Activated naive CD8-positive, alpha-beta T cell treated with anti-CD3 and anti-CD28 coated beads for 36 hours (primary cell): ENCODE measurements at places on chromosomes 3 and 15.

GRCh38 chr3:71599416-71599815, 15.9 kb upstream of the FOXP1 start:
- no peak for DNase-seq
- peaks cover 10% of the 10 kb centered on the region for H3K4me1 ChIP-seq
- peaks cover 20% of the 10 kb centered on the region for H3K36me3 ChIP-seq
- no peak overlapping the region for H3K4me3 ChIP-seq
- H3K27ac ChIP-seq, result no peak overlapping the region

GRCh38 chr3:118544458-118544857, 490.2 kb downstream of the IGSF11 start:
- H3K27ac ChIP-seq, result no peak overlapping the region
- H3K36me3 ChIP-seq, result no peaks in the 10 kb centered on the region
- no peak overlapping the region for H3K4me3 ChIP-seq
- no peaks in the 10 kb centered on the region for H3K27me3 ChIP-seq
- DNase-seq, result no peak
- no peaks in the 10 kb centered on the region for H3K4me1 ChIP-seq

DNA sequence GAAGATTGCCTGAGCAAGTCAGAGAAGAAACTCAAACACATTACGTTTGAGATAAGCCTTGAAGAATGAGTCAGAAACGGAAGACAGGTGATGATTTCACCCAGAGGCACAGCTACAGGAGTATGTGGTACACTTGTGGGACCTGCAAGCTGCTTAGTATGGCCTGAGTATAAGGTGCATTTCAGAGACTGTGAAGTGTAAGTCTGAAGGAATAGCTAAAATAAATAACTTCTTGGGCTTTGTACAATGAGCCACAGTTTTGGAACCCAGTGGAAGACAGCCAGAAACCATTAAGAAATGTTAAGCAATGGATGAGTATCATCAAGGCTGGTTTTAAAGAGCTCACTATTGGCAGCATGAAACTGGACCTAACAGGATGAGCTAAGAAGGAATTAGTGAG, 826.2 kb downstream of the ROBO1 start:
- H3K27ac ChIP-seq, result no peak overlapping the region
- H3K4me1 ChIP-seq, result no peaks in the 10 kb centered on the region
- no peak overlapping the region for H3K4me3 ChIP-seq
- H3K36me3 ChIP-seq, result peaks cover 5% of the 10 kb centered on the region

GRCh38 chr15:37229855-37230619, 129.7 kb upstream of the MEIS2 start:
- DNase-seq, result no peak
- H3K36me3 ChIP-seq, result no peaks in the 10 kb centered on the region
- no peaks in the 10 kb centered on the region for H3K4me1 ChIP-seq

GRCh38 chr15:91068436-91068835, 31.6 kb upstream of the SV2B start:
- peaks cover 17% of the 10 kb centered on the region for H3K27me3 ChIP-seq
- no peak overlapping the region for H3K4me3 ChIP-seq
- no peak overlapping the region for H3K27ac ChIP-seq
- DNase-seq, result no peak

DNA sequence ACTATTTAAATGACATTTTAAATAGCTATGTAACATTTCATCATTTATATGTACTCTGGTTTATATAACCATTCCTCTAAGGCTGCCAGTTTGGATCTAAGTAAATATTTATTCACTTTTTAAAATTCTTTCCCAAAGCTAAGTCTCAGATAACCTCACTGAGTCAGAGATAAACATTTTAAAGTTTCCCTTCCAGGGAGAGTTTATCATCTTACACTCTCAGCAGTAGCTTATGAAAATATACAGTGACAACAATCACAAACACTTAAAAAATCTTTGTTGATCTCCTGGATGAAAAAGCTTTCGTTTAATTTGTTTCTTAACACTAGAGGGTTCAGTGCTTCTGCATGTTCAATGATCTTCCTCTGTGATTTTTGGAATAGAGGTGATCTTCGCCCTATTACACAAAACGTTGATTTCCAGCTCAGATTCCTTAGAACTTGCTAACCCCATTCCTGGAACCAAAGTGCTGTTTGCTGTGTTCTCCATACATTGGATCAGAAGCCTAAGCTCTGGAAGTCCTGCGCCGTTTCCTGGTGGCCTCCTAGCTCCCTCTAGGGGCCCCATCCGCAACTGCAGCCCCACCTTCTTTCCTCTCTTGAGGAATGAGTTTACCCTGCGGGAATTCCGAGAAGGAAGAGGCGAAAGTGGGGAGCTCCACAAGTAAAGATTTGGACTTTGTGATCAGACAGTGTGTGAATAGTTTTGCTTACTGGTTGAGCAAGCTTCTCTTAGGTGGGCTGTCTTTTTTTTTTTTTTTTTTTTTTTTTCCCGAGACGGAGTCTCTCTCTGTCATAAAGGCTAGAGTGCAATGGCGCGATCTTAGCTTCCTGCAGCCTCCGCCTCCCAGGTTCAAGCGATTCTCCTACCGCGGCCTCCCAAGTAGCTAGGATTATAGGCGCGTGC, 29.3 kb upstream of the SACM1L start:
- peak; percentile 13 for DNase-seq
- peaks cover 15% of the 10 kb centered on the region for H3K4me1 ChIP-seq
- no peaks in the 10 kb centered on the region for H3K36me3 ChIP-seq
- no peaks in the 10 kb centered on the region for H3K27me3 ChIP-seq

DNA sequence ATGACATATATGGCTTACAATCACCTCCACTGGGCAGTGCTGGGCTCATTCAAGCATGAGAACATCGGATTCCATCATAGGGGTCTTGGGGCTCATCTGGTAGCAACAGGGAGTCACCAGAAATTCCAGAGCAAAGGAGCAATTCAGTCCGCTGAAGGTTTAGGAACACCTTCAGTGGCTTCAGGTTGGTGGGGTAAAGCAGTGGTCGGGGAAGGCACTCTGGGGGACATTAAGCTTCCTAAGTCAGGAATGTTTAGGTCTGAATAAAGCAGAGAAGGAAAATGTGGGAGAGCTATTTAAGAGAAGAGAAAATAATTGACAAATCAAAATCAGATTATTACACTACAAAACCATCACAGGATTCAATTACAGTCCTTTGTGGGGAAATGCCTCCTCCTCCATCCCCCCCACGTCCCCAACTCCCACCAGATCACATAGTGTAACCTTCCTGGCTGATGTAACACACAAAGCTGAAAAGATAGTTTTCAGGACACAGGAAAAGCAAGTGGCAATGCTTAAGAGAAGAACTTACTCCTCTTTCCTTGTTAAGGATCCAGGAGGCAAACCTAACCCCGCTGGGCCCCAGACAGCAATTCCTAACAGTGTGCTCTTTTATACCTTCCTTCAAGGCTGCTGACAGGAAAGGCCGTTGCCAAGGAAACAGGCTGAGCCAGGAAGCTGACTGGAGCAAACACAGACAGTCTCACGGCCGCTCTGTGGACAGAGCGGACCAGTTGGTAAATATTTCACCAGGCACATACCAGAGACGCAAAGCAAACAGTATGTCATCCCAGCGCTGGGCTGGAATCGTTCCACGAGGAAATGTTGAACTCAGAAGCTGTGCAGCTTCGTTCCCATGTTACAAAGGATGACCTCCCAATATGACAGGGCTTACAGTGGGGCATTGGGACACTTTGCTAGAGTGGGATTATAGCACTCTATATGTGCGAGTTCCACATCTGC, 57.5 kb upstream of the LMCD1 start:
- no peak overlapping the region for H3K4me3 ChIP-seq
- H3K36me3 ChIP-seq, result no peaks in the 10 kb centered on the region
- no peaks in the 10 kb centered on the region for H3K4me1 ChIP-seq
- peaks cover 11% of the 10 kb centered on the region for H3K27me3 ChIP-seq
- DNase-seq, result no peak

DNA sequence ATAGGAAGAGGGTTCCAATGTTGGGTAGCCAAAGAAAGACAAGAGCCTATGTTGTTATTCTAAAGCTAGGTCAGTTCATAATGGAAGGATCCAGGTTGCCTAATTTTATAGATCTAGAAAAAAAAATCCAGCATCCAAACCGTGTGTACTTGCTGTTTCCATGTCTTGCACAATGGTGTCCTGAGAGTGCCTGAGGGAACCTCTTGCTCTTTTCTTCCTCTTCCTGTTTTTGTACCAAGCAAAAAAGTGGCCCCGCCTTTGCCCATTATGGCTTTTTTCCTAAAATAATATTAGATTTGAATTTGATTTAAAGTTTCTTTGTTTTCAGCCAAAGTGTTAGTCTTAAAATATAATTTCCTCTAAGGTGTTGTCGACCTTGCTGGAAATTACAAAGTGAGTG, 224.4 kb downstream of the RYR3 start:
- H3K27me3 ChIP-seq, result peaks cover 8% of the 10 kb centered on the region
- H3K4me3 ChIP-seq, result no peak overlapping the region
- H3K27ac ChIP-seq, result no peak overlapping the region
- no peak for DNase-seq

DNA sequence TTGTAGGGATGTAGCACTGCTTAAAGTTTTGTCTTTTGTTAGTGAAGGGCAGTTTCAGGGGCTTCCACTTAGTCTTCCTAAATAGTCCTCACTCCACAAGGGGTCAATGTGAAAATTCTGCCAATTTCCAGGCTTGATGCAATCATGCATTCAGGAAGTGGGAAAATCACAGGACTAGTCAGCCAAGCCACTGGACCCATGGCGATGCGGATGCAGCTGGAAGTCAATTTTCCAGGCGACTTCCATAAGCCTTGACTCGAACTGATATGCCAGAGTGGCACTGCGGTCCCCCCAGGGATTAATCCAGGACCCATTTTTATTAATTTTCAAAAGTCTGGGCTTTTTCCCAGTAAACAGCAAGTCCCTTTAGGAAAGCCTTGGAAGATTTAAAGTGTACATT, 26.1 kb downstream of the GBE1 start:
- no peak for DNase-seq
- peaks cover 34% of the 10 kb centered on the region for H3K36me3 ChIP-seq
- no peak overlapping the region for H3K4me3 ChIP-seq
- H3K4me1 ChIP-seq, result peaks cover 11% of the 10 kb centered on the region
- no peak overlapping the region for H3K27ac ChIP-seq
- no peaks in the 10 kb centered on the region for H3K27me3 ChIP-seq
